ENCODE measurements at places on chromosomes 7 and 10.

GRCh38 chr10:51522858-51523257 is 176.5 kb downstream of the CSTF2T start:
- no peaks in the 10 kb centered on the region for H3K4me1 ChIP-seq
- H3K27me3 ChIP-seq: no peaks in the 10 kb centered on the region

GRCh38 chr7:8481096-8481495 is 47.7 kb downstream of the NXPH1 start:
- DNase-seq: no peak
- no peaks in the 10 kb centered on the region for H3K27me3 ChIP-seq
- H3K4me1 ChIP-seq: no peaks in the 10 kb centered on the region
- H3K27ac ChIP-seq: no peak overlapping the region

DNA sequence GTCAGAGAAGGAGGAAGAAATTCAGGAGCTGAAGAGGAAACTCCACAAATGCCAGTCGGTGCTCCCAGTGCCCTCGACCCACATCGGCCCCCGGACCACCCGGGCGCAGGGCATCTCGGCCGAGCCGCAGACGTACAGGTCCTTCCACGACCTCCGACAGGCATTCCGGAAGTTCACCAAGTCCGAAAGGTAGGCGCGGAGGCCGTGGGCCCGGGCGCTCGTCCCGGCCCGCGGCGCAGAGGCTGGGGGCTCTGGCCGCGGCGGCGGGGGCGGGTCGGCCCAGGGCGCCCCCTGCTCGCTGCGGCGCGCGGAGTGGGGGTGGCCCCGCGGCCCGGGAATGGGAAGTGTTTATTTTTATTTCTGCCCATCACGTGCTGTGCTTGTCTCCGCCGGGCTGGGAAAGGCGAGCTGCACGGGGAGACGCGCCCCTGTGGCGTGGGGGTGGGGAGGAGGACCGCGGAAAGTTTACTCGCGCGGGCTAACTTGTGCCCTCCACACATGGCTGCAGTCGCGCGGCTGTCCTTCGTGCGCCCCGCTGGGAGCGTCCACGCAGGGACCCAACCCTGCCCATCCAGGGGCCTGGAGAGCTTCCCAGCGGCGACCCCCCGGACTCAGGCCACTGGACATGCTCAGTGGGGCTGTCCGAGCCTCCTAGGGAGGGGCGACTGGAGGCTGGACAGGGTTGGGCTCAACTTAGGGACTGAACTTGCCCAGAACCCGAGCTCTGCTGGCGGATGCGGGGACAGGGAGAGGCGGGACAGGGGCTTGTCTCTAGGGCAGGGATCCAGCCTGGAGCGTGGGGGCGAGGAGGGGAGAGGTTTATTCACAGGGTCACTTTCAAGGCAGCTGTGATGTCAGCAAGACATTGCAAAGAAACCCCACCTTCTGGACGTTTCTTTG is 82.6 kb upstream of the PRKG1 start:
- DNase-seq: no peak
- H3K27ac ChIP-seq: no peak overlapping the region
- no peaks in the 10 kb centered on the region for H3K36me3 ChIP-seq
- no peaks in the 10 kb centered on the region for H3K27me3 ChIP-seq

DNA sequence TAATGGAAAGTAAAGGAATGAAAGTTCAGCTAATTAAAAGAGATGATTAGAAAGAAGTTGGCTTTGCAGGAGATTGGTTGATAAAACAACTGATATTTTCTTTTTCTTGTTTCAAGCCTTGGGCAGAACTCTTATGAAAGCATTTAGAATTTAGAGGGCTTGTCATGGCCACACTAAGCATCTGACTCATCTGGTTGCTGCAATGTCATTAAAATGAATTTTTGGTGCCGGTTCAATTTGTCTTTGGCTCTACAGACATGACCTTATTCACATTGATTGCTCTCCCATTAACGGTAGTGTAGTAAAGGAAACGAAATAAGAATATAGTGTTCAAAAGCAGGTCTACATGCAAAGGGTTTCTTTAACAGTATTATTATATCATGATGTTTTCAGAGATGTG is 1012.4 kb upstream of the C7orf33 start:
- DNase-seq: no peak
- H3K36me3 ChIP-seq: no peaks in the 10 kb centered on the region
- no peaks in the 10 kb centered on the region for H3K4me1 ChIP-seq
- no peak overlapping the region for H3K4me3 ChIP-seq

GRCh38 chr10:106474876-106475275 is 689.6 kb downstream of the SORCS1 start:
- no peaks in the 10 kb centered on the region for H3K27me3 ChIP-seq
- DNase-seq: no peak
- no peaks in the 10 kb centered on the region for H3K4me1 ChIP-seq
- no peak overlapping the region for H3K27ac ChIP-seq
- H3K36me3 ChIP-seq: no peaks in the 10 kb centered on the region
- H3K4me3 ChIP-seq: no peak overlapping the region

DNA sequence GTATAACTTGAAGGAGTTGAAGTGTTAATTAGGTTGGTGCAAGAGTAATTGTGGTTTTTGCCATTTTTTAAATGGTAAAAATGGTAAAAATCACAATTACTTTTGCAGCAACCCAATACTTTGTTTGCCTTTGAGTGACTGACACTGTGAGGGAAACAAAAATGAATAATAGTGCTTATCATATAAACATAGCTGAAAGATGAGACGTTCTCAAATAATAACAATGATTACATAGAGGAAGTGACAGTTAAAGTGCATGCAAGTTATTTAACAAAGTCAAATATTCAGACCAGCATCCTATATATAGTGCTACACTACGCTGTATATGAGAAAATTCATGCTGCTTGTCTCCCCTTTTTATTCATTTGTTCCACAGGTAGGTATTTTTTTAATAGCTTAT is 4.7 kb upstream of the HBP1 start:
- no peak overlapping the region for H3K27ac ChIP-seq
- no peaks in the 10 kb centered on the region for H3K36me3 ChIP-seq
- no peaks in the 10 kb centered on the region for H3K27me3 ChIP-seq
- H3K4me1 ChIP-seq: no peaks in the 10 kb centered on the region
- no peak for DNase-seq

GRCh38 chr10:16996530-16996964 is 133.1 kb downstream of the CUBN start:
- no peak for DNase-seq
- no peaks in the 10 kb centered on the region for H3K4me1 ChIP-seq
- no peaks in the 10 kb centered on the region for H3K36me3 ChIP-seq

DNA sequence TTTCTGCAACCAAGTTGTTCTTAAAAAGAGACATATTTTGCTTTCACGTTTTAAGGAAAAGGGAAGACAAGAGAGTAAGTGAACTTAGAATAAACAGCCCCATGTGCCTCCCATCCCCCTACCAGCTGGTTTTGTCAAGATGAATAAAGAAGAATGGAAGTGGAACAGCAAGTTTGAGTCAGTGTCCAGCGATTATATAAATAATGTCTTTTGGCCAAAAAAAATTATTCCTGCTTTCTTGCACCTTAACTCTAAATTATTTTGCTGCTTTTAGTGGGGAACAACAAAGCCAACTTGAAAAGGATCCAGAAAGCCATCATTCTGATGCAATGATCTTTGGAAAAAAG is 82.4 kb upstream of the TRIL start:
- H3K27ac ChIP-seq: no peak overlapping the region
- H3K4me1 ChIP-seq: no peaks in the 10 kb centered on the region
- H3K4me3 ChIP-seq: no peak overlapping the region
- H3K27me3 ChIP-seq: no peaks in the 10 kb centered on the region
- no peak for DNase-seq
- no peaks in the 10 kb centered on the region for H3K36me3 ChIP-seq

Measured in GM12878 (cell line).